MV-4-11 (cell line): ENCODE measurements at places on chromosomes 5 and 9.

DNA sequence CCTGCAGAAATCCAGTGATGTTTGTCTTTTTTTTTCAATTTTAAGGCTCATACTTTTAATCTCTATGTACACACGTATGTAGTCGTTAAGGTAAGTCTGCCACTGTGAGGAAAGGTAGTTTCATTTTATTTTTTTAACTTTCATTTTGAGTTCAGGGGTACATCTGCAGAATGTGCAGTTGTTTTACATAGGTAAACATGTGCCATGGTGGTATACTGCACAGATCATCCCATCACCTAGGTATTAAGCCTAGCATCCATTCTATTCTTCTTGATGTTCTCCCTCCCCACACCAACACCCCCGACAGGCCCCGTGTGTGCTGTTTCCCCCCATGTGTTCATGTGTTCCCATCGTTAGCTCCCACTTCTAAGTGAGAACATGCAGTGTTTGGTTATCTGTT, 19.7 kb downstream of the MUSK start:
- DNase-seq, result no peak

DNA sequence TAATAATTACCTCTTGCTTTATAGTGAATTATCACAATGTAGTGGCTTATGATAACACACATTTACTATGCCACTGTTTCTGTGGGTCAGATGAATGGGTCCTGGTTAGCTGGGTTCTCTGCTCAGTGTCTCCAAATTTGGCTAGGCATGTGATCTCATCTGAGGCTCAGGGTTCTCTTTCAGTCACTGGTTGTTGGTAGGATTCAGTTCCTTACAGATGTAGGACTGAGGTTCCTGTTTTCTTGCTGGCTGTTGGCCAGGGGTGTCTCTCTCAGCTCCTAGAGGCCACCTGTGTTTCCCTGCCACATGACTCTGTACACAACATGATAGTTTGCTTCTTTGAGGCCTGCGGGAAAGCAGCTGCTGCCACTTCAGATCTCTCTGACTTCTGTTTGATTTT, 7.1 kb downstream of the NFX1 start:
- peak; percentile 98 for DNase-seq

DNA sequence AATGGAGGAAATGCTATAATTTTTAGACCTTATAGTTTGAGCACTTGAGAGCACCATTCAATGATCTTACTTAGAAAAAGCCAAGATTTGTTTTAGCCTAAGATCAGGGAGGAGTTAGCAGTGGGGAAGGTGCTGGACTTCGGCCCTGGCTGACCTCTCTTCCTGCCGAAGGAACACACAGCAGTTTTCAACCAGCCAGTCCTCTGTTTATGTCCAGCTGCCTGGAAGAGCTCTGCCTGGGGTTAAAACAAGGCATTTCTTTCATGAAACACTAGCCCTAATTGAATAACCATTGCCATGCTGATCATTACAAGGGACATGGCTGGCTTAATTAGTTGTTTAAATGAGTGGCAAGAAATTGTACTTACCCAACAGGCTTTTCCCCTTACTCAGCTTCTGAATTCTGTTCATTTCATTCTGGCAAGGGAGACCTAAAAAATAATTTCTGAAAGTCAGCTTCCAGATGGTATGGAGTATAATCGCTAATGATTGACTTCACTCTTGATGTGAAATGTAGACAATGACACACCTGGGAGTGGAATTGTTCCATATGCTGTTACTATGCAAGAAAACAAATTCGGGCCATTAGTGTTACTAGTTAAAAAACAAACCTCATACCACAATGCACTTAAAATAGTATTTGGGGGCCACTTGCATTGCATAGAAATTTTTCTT, 514.2 kb downstream of the SPOCK1 start:
- no peak for DNase-seq

DNA sequence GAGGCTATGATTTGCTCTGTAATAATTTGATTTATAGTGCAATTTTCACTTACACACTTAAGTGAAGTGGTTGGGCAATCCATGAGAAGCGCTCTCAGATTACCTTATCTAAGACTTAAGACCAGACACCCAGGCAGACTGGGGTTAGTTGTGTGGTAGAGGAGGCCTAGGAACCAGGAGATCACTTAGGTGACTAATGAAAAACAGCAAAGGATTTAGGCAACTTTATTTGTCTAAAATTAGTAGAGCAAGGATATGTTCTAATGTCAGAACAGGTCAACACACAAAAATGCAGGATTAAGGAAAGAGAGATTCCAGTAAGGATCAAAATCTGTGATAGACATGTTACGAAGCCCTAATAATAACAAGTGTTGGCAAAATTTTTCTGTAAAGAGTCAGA, 913.8 kb downstream of the TLE1 start:
- no peak for DNase-seq

GRCh38 chr5:40428126-40428525, 251.6 kb upstream of the PTGER4 start:
- DNase-seq, result peak; percentile 86

- no peak for DNase-seq
Measured at GRCh38 chr9:16282216-16282615, 588.3 kb downstream of the BNC2 start.

- no peak for DNase-seq
Measured at GRCh38 chr5:166909040-166909439, 1382.4 kb upstream of the WWC1 start.

DNA sequence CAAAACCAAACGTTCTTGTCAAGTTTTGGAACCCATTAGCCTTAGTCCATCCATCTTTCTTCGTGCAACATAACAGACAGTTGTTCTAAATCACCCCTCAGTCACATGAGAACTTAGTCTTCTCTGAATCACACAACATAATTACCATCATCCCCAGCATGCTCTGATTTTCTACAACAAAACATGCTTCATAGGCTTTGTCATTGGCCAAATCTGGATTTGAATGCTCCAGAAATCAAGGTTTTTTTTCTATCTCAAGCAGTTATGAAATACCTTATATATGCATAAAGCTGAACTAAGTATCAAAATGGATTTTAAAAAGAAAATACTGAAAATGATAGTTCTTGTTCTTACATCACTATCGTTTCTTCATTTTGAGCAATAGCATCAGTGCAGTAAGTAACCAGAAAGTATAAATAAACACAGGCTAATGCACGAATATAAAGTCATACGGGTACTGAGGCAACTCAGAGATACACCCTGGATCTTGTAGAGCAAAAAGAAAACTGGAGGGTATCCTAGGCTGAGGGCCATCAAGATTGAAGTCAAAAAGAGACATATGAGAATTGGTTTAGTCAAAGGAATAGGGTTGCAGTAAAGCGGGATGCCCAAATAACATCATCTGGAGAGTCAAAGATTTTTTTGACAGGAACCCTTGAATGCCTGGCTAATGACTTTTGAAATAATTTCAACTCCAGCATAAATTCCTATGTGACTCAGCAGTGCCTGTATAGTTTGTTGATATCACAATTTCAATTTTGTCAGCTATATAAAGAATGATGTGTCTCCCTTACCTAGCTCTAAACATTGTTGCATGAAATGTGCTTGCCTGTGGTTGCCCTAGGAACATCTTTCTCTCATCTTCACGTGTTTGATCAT, 164.7 kb downstream of the ADAMTSL1 start:
- DNase-seq, result no peak

GRCh38 chr9:136046554-136046920, 48.6 kb downstream of the NACC2 start:
- no peak for DNase-seq

GRCh38 chr9:6239694-6240093, 24.1 kb downstream of the IL33 start:
- no peak for DNase-seq

GRCh38 chr5:11683666-11684065, 220.6 kb downstream of the CTNND2 start:
- DNase-seq, result peak; percentile 15

GRCh38 chr5:55773057-55773456, 35.2 kb downstream of the DDX4 start:
- DNase-seq, result no peak

- peak; percentile 97 for DNase-seq
Measured at GRCh38 chr5:106894964-106895363, 775.8 kb downstream of the EFNA5 start.

GRCh38 chr5:73305386-73305785, 132.4 kb downstream of the TMEM174 start:
- DNase-seq, result no peak

GRCh38 chr9:79362100-79363081, 209.4 kb upstream of the TLE4 start:
- no peak for DNase-seq

GRCh38 chr9:13001989-13002580, 227.3 kb downstream of the LURAP1L start:
- no peak for DNase-seq

DNA sequence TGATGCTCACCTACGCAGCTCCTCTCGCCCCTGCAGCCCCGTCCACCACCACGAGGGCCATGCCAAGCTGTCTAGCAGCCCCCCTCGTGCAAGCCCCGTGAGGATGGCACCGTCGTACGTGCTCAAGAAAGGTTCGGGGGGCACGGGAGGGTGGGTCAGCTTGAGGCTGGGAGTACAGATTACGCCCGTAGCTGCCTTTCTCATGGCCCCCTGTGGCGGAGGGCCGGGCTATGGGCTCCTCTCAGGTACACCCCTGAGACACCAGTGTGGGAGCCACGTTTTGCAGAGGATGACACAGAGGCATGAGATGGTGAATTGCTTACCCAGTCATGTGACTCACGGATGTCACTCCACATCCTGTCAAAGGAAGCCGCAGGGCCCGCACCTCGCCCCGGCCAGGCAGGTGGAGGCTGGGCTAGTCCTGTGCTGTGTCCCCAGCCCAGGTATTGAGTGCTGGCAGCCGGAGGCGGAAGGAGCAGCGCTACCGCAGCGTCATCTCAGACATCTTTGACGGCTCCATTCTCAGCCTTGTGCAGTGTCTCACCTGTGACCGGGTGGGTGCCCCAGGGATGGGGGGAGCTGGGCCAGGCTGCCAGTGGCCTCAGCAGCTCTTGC, 33.7 kb downstream of the USP20 start:
- DNase-seq, result no peak

DNA sequence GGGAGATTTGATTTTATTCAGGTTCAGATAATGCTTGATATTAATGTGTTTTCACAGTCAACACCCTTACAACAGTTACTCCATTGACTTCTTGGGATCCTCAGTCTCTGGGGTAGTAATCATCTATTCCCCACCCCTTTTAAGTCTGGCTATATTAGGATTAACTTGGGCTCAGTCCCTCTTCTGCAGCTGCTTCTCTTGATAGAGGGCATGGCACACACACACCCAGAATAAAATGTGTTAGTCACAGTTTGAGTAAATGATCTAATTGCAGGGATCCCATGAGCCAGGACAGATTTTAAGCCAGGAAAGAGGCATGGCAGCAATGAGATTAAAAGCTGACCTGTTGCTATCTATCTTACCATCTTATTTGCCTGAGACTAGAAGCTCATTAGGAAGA, 53.7 kb upstream of the VLDLR start:
- no peak for DNase-seq

- peak; percentile 51 for DNase-seq
Measured at GRCh38 chr5:135332519-135333150, 66.4 kb downstream of the MACROH2A1 start.

DNA sequence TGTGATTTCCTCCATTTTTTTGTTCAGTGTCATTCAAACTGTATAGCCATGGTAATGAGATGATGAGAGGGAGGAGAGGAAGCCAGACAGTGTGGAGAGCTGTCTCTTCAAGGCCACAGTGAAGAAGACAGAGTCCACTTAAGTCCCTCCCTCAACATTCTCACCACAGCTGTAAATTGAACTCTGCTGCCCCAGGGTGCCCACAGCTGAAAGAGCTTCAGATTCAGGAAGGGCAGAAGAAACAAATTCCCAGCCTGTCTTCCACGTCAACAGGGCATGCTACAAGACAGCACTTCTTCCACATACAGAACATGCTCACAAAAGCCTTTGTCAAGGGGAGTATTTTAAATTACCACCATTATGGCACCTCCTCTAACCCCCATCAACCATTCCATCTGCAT, 100.4 kb downstream of the KLHL3 start:
- no peak for DNase-seq

GRCh38 chr5:125232779-125233230, 486.4 kb upstream of the ZNF608 start:
- DNase-seq, result no peak

GRCh38 chr5:165188556-165189175, 1683.2 kb downstream of the MAT2B start:
- DNase-seq, result peak; percentile 100

DNA sequence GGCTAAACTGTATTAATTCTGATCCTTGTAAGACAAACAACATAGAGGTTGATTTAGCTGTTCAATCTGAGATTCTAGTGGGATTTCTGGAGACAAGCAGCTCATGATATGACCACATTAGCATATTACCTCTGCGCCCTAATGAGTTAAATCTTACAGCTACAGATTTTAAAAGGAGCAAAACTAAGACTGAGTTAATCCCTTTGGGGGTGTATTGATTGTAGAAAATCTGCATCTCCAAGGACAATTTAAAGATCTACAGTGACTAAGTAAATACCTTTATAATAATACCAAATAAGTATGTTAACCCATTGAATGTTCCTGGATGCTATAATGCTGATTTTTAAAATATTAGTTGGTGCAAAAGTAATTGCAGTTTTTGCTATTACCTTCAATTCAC, 33.2 kb downstream of the ADAMTSL1 start:
- no peak for DNase-seq
